COR-L47 (cell line): ENCODE measurements at places on chromosomes 3 and 15.

GRCh38 chr3:47571391-47572175 is 7.1 kb downstream of the CSPG5 start:
- DNase-seq = no peak

- no peak for DNase-seq
Observed at GRCh38 chr3:10434938-10435336, 70.4 kb downstream of the ATP2B2 start.

- no peak for DNase-seq
Observed at GRCh38 chr3:122102191-122102935, 47.2 kb downstream of the CD86 start.

- DNase-seq = no peak
Observed at GRCh38 chr3:192883512-192883911, 34.1 kb downstream of the MB21D2 start.

- DNase-seq = no peak
Observed at GRCh38 chr3:25801786-25802185, 11.9 kb downstream of the OXSM start.

GRCh38 chr3:134459562-134459961 is 26.2 kb downstream of the ANAPC13 start:
- DNase-seq = no peak

DNA sequence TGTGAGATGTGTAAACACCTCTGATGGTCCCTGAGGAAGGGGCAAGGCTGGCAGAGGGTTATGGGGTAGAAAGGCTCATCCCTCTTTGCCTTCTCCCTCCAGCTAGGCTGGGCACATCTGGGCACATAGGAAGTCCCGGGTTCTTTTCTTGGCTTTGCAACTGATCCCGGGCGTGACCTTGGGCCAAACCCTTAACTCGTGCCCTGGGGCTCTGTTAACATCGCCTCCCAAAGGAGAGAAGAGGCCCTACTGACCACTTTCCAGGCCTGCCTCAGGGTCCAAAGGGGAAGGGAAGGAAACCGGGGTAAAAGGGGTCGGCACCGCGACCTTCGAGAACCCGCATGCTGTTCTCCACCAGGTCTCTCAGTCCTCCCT is 549 bp downstream of the C3orf18 start:
- no peak for DNase-seq

DNA sequence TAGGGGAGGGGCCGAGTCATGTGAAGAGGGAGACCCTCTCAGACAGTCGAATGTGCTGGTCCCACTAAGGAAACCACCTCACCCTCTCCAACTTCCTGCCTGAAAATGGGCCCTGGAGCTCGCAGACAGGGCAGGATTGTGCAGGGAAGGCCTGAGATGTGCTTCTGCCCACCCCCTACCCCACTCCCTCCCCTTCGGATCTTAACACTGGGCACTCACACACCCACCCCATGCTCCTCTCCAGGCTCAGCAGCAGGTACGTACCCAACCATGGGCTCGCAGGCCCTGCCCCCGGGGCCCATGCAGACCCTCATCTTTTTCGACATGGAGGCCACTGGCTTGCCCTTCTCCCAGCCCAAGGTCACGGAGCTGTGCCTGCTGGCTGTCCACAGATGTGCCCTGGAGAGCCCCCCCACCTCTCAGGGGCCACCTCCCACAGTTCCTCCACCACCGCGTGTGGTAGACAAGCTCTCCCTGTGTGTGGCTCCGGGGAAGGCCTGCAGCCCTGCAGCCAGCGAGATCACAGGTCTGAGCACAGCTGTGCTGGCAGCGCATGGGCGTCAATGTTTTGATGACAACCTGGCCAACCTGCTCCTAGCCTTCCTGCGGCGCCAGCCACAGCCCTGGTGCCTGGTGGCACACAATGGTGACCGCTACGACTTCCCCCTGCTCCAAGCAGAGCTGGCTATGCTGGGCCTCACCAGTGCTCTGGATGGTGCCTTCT is 20.0 kb downstream of the ATRIP start:
- no peak for DNase-seq

DNA sequence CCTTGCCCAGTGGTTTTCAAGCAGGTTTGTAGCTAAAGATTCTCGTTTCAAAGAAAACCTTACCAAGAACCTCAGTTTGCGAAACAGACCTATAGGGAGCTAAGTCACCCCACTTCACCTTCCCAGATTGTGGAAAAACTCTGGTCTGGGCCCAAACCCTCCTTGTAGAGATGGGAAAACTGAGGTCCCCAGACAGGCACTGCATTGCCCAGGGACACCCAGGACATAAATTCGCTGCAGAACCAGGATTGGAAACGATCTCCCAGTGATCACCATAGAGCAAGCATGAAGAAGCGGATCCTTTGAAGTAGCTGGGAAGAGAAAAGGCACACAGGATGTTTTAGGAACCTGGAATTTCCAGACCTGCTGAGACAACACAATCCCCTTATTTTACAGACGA is 85.6 kb upstream of the PIAS1 start:
- DNase-seq = no peak

GRCh38 chr3:188266562-188267274 is 112.8 kb downstream of the LPP start:
- DNase-seq = no peak

DNA sequence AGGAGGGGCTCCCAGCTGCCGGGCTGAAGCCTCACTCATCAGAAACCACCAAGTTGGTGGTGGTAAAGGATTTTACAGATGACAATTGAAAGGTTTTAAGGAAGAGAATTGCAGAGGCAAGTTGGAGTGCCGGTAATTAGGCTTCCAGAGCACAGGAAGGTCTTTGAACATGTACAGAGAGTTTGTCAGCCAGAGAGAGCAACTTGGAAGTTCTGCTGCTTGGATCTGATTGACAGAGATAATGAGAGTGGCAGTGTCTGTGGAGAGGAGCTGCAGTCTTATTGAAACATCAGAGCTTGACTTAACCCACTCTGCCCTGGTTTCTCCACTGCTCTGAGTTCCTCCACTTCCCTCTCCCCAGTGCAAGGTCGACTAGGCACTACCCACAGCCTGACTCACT is 448.6 kb downstream of the EPHB1 start:
- DNase-seq = no peak

GRCh38 chr15:43769584-43770228 is 7.1 kb downstream of the ELL3 start:
- peak; percentile 28 for DNase-seq

DNA sequence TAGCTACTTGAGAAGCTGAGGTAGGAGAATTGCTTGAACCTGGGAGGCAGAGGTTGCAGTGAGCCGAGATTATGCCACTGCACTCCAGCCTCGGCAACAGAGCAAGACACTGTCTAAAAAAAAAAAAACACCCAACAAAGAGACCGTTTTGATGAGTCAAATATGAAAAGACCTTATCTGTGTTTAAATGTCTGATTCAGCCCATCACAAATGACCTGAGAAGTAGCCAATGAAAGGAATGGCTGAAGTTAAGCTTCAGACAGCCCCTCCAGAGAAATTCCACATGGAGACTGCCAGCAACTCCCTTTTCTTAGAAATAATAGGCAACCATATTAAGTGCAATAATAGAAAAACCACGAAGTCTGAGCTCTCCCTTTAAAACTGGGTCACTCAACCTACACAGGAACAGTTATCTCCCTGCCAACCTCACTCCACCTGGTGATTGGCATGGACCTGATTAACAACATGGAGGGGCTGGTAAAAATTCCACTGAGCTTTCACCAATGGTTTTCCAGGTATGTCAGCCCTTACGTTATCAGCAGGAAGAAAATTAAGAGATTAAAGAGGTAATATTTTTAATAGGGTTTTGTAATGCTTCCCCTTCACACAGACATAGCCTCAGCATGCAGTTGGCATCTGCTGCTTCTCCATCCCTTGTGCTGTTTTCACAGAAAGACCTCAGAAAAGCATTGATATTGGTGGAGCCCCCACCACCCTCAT is 238.1 kb upstream of the STT3B start:
- DNase-seq = no peak

DNA sequence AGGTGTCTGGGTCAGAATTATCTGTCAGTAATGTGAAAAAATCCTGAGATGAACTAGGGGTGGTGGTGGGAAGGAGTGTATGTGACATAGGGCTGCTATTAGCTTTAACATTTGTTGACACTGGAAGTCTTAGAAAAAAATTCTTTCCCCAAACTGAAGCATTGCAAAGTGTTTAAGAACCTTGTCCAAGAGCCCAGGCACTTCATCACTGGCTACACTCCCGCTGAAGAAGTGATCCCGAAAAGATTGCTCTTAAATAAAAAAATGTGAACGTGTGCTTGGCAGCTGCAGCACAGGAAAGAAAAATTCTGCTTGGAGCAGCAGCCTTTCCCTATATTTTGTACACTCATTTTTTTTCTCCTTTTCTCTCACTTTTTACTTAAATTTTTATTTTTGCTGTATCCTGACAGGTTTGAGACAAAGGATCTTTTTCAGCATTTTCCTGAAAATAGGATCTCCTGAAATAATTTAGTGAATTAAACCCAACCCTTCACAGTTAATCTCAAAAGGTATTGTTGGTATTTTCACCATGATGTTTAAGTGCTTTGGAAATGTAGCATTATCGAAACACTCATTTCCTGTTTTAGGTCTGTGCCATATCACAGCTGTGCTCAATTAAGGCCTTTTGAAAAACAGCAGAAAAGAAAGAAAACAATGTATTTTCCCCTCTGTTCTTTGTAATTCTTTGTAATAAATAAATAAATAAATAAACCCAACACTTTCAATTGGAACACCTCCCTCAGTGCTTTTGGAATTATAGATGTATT is 477.6 kb downstream of the ZNF385D start:
- DNase-seq = no peak

DNA sequence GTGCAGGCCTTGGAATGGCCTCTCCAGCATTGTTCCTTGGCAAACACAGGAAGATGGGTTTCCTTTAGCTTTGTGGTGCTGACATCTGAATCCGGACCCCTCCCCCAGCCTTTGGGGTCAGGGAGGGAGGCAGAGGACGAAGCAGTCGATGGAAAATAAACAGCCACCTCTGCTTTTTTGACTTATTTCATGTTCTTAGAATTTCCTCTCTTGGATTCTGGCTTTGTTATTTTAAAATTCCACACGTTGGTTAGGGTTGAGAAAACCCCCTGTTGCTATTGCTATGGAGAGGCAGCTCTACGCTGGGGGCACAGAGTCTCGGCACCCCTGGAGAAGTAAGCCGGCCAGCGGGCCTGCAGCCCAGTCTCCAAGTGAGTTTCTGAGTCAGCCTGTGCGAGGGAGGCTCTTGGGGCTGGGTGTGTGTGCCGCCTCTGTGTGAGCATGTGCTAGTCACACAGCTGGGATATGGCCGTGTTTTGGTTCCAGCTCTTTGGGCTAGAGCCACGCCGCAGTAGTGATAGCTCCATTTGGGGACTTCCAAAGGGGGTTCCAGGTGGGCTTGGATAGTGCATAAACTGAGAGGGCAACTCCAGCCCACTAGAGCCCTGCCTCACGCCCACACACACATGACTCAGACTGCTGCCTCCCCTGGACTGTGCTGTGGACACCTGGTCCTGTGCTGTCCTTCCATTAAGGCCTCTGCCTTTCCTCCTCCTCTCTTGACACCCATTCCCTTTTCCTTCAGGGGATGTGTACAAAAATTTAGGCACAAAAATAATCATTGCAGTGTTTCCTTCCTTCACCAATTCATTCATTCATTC is 58.8 kb downstream of the AMOTL2 start:
- no peak for DNase-seq

DNA sequence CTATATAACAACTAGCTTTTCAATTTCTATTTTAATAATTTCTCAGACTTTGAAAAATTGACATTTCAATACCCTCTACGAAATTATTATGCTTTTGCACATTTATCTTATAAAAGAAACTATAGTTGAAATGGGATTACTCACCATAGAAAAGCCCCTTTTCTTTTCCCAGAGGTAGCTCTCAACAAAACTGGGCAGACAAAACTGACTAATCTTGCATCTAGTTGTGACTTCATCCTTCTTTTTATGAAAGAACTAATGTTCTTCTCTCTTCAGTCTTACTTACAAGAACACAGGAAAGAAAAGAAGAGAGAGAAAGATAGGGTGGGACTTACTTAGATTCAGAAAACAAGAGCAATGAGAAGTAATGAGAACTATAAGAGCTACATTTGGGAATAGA is 61.0 kb downstream of the GPR160 start:
- no peak for DNase-seq

DNA sequence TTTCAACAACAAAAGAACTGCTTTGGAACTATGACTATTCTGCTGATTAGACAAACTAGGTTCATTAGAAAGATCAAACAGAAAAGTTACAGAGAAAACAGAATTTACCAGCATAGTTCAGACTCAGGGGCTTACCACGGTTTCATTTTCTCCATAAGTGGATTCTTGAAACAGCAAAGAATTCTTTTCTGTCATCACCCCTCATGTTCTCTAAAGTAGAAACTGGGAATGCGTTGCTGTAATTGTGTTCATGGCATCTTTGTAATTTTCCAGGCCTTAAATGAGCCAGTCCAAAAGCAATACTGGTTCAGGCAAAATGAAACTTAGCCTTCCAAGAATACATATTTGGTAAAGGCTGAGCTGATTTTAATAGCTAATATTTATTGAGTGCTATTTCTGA is 287.8 kb downstream of the CHL1 start:
- DNase-seq = no peak

DNA sequence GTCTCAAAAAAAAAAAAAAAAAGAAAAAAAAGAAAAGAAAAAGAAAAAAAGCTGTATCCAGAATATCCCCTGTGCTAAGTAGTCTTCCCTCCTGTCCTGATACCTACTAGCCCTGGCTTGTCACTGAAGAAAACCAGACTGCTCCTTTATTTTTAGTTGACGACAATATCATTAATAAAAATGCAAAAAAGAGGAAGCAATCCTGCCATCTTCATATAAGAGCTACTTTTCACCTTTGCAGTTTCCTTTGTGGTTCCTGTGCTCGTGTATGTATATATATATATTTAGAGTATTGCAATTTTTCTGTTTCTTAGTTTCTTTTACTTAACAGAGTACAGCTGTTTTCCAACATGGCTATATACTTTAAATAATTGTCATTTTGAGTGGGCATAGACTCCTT is 13.6 kb downstream of the C3orf20 start:
- no peak for DNase-seq

GRCh38 chr15:59538494-59538893 is 73.1 kb upstream of the GCNT3 start:
- DNase-seq = no peak

GRCh38 chr3:159619341-159619885 is 369.2 kb upstream of the IL12A start:
- DNase-seq = peak; percentile 78

- DNase-seq = no peak
Observed at GRCh38 chr15:35557544-35557943, 11.6 kb upstream of the DPH6 start.

- no peak for DNase-seq
Observed at GRCh38 chr15:52808996-52809395, 18.9 kb upstream of the ONECUT1 start.

- no peak for DNase-seq
Observed at GRCh38 chr3:10169000-10169496, 4.3 kb downstream of the IRAK2 start.

GRCh38 chr3:79040701-79041100 is 727.1 kb downstream of the ROBO1 start:
- no peak for DNase-seq

DNA sequence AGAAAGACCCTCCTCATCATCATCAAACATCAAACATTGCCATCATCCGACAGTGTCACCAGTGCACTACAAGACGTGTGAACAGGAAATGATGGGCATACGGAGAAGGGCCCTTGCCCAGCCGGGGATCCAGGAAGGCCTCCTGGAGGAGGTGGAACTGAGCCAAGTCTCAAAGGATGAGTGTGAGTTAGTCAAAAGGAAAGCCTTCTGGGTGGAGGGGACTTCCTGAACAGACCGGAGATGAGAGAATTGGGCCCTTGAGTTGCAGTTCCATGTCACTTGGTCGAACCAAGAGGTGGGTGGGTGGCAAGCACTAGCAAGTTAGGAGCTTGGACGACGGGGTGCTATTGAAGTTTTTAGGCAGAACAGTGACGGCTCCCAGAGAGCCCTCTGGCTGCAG is 8.5 kb downstream of the SEMA4B start:
- DNase-seq = no peak

GRCh38 chr3:136835813-136836510 is 17.0 kb downstream of the SLC35G2 start:
- no peak for DNase-seq
